SJSA1 (cell line): ENCODE measurements at places on chromosomes 4 and X. TPM values are rescaled to one million over a fixed set of nuclear protein-coding genes. Genes with fewer than 3 reads are reported as not detected.

GRCh38 chr4:45453258-45453853, 670.5 kb downstream of the GABRG1 start:
- DNase-seq = no peak

DNA sequence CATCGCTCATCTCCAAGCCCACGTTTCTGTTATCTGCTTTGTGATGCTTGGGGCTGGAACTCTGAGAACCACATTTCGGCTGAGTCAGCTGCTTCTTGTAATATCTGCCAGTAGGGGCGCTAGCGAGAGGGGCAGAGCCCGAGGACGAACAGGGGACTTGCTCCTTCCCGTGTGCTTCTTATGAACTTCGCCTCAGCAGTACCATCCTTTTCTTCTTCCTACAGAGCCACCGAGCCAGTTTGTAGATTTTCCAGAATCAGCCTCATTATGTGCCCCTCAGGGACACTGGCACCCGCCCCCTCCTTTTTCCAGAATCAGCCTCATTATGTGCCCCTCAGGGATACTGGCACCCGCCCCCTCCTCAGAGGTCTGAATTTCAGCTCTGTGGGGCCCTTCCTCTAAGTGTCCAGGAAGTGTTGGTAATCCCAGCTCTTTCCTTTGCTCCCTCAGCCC, 441.7 kb upstream of the RASGEF1B start:
- DNase-seq = peak; percentile 54

- no peak for DNase-seq
Measured at GRCh38 chr4:112425823-112426222, 90.2 kb downstream of the NEUROG2 start.

GRCh38 chrX:154714925-154715324, 36.0 kb downstream of the GAB3 start:
- DNase-seq = no peak

DNA sequence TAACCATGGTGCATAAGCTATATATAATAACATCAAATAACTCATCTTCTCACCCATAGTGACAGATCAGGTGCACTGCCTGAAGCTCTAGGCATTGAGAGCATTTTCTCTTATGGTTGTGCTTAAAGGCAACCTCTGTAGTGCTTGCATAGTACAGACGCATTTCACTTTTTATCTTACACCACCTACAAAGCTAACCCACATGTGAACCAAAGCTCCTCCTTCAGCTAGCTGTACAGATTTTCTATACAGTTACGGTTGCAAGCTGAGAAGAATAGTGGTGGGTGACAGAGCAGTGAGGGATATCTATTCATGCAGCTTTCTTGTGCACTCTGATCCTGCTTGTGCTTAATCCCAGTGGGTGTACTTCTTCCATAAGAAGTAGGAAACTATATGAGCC, 1525.2 kb downstream of the STIM2 start:
- DNase-seq = no peak

Gene TMSB15B
- total RNA-seq = 3.5 and 23.2 TPM in 2 replicates

Gene PLAC8
- total RNA-seq = 123 and 141 TPM in 2 replicates

Gene TCEAL5
- not detected in 2 replicates for total RNA-seq
